ENCODE measurements at places on chromosomes 16 and 17.

DNA sequence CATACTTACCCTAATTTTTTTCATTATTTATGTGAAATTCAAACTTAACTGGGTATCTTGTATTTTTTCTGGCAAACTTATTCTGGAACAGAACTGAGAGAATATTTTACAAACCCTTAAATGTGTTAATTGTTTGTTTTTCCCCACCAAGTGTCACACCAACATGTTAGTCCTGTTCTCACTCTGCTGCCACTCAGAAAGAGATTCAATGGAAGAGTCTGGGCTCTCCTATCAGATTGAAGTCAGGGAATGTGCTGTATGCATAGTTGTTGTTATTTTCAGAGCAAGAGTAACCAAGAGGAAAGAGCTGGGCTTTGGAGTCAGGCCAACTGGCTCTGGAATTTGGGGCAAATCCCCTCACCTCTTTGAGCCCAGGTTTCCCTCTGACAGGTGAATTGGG is 43.2 kb downstream of the SLC6A2 start:
- no peak for DNase-seq

DNA sequence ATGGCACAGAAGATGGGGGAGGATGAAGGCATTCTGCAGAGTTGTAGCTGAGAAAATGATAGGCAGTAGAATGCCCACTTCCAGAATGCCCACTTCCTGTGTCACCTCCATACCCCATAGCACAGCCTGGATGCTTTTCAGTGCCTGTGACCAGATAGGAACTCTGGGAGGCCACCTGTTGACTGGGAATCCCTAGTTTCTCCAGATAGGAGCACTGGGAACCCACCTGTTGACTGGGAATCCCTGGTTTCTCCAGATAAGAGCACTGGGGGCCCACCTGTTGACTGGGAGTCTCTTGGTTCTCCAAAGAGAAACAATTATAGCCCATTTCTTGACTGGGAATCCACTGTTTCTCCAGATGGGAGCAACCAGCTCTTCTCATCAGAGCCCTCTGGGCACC is 11.6 kb downstream of the CPHXL start:
- no peak for DNase-seq

DNA sequence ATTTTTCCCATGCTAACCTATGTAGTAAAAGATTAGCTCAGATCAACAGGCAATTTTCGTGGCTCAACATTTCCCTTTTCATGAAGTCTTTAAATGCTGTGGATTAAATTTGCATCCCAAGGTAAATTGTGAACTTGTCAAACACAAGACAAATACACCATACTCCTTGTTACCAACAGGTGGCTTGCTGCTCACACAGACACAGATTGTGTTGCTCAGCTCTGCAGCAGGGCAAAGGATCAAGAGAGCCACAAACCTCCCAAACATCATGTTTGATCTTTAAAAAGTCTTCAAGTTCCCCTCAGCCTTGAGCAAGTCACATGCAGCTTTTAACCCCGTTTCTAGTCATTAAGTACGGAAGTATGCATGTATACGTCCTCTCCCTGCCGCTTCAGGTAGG is 119.6 kb upstream of the CNTNAP4 start:
- no peak for DNase-seq

DNA sequence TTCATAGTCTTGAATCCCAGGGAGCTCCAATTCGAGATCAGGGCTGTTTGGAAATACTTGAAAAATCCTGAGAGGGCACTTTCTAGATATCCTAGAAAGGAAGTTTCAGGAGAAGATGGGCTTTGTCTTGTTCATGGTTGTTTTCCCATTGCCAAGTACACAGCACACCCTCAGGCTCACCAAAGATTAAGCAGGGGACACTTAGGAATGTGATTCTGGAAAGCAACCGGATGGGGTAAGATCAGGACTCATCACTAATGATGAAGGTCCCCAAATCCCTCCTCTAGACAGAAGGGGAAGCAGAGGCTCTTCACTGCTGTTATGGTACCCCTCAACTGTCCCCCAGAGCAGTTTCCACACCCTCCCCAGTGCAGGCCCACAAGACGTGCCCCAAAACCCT is 40.7 kb downstream of the VAC14 start:
- DNase-seq: no peak

DNA sequence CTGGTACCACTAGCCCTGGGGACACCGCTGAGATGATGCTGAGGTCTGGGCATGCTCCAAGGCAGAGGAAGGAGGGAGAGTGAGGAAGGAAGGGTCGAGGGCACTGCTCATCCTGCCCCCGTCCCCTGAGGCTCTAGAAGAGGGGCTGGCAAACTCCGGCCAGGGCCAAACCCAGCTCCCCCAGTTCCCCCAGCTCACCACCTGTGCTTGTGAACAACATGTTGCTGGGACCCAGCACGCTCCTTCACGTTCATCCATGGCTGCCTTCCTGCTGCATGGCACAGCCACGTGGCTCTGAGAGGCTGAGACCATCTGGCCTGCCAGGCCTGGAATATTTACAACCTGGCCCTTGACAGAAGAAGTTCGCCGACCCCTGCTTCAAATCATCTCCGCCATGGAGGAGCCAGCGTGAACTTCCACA is 81.2 kb downstream of the RBFOX3 start:
- DNase-seq: no peak

DNA sequence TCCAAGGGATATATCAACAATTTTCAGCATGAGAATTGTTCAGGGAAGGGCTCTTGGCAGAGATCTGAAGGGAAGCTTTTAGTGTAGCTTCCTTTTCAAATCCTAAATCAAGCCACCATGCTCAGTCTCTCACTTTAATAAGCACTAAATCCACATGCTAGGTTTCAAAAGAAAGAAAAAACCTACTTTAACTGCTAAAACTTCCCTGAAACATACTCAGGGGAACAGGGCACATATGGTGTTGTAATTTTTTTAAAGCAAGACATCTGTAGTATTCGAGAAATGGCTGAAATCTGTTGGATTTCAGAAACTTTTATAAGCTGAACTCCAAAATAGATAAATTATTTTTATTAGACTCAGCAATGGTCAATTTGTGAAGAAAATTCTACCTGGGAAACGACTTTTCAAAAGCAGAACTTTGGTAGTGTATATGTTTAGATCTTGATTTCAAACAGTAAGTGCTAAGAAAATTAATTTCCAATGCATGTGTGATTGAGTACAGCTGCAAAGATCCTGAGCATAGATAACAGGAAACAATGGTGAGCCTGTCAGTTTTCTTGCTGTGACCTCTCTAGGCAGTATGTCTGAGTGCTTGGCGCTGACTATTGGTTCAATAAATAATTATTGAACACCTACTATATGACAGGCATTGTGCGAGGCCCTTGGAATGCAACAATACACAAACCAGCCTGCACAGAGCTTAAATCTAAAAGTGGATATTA is 804.5 kb upstream of the SOX9 start:
- DNase-seq: no peak

- DNase-seq: no peak
Observed at GRCh38 chr17:39051001-39051585, 83.9 kb upstream of the FBXO47 start.

- DNase-seq: peak; percentile 24
Observed at GRCh38 chr17:5364156-5364555, 55.3 kb downstream of the NUP88 start.

- peak; percentile 65 for DNase-seq
Observed at GRCh38 chr17:39929646-39930407, 2.3 kb downstream of the LRRC3C start.

DNA sequence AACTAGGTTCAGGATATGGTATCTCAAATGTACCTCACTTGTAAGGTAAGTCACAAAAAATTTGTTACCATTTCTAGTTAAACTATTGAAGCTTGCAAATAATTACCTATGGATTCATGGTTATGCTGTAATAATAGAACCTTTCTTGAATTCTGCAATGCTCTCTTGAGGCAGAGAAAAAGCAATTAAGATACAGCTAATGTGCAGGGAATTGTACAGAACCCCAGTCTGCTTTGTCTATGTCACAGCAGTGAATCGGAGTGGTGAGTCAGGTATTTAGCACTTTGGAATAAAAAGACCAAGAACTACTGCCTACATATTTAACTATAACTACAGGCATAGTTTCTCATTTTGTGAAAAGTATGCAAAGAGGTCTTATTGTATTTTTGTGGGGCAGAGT is 228.7 kb upstream of the GOT2 start:
- DNase-seq: no peak

- no peak for DNase-seq
Observed at GRCh38 chr16:80100846-80101451, 439.8 kb upstream of the DYNLRB2 start.

- DNase-seq: peak; percentile 48
Observed at GRCh38 chr17:16287563-16288027, 65.7 kb downstream of the CENPV start.

DNA sequence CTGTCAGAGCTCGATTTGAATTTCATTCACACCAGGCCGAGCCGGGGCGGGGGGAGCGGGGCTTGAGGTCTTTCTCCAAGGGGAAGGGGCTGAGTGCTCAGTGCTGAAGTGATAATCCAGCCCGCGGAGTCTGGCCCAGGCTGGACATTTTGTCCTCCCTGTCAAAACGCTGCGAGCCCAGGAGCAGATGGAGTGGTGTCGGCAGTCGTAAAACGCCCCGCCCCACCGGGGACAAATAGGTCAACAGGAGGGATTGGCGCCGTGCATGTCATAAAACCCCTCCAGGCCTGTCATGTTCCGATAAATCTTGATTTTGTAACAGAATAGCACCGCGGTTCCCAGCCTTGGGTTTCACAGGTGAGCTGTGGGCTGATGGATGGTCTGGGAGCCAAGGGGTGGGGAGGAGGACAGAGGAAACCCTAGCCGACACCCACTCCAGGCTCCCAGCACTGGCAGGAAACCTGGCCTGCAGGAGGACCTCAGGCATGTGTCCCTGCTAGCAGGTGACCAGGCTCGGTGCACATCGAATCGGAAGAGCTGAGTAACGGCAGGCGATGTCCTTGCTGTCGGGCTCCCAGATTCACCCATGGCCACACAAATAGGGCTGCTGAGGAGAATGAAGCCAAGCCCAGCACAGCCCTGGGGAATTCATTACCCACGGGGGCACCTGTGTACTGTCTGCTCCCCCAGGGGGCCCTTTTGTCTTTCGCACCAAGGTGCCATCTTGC is 341.4 kb downstream of the FOXL1 start:
- DNase-seq: no peak

DNA sequence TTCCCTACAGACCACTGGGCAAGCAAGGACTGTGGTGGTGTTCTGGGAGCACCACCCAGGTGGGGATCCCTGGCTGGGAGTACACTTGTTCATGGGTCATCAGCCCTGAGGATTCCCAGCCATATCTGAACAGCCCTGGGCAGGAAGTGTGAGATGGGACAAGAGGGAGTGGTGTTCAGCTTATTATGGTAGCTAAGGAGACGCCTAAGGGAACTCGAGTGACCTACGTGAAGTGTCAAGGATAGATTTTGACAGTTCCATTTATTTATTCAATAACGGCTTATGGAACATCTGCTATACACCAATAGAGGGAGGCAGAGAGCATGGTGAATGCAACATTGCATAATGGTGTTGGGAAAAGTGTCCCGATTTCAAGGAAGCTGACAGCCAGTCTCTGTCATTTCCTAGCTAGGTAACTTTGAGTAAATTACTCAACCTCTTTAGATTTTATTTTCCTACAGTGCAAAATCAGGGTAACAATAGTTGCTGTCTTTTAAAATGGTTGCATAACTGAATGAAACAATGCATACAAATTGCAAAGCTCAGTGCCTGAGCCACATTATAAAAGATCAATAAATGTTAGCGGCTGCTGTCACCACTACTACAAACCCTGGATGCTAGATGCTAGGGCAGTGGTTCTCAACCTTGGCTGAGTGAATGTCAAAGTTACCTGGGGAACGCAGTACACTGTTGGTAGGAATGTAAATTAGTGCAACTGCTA is 534.1 kb downstream of the GRIN2A start:
- DNase-seq: no peak

DNA sequence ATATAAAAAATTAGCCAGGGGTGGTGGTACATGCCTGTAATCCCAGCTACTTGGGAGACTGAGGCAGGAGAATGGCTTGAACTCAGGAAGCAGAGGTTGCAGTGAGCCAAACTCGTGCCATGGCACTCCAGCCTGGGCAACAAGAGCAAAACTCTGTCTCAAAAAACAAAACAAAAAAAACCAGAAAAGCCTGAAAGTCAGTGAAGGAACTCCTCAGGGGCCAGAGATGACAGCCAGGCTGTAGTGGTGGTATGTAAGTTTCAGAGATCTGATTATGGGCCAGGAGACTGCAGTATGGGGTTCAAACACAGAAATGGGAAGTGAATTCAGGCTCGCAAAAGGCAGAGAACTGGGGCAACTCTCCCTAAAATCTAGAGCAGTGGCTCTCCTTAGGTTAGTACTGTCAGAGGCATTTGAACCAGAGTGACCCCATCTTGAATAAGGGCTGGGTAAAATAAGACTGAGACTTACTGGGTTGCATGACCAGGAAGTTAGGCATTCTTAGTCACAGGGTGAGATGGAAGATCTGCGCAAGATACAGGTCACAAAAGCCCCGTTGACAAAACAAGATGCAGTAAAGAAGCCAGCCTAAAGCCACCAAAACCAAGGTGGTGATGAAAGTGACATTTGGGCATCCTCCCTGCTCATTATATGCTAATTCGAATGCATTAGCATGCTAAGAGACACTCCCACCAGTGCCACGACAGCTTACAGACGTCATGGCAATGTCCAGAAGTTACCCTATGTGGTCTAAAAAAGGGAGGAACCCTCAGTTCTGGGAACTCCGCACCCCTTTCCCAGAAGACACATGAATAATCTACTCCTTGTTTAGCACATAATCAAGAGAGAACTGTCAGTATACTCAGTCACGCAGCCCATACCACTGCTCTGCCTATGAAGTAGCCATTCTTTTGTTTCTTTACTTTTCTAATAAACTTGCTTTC is 120.2 kb upstream of the XYLT1 start:
- DNase-seq: no peak

- DNase-seq: no peak
Observed at GRCh38 chr17:62737513-62737912, 70.6 kb downstream of the MARCHF10 start.
